Hematopoietic multipotent progenitor cell treated with erythropoietin and hydrocortisone succinate and interleukin-3 and kit ligand, for 15 days (in vitro differentiated cells): ENCODE measurements at places on chromosomes 4 and X.

DNA sequence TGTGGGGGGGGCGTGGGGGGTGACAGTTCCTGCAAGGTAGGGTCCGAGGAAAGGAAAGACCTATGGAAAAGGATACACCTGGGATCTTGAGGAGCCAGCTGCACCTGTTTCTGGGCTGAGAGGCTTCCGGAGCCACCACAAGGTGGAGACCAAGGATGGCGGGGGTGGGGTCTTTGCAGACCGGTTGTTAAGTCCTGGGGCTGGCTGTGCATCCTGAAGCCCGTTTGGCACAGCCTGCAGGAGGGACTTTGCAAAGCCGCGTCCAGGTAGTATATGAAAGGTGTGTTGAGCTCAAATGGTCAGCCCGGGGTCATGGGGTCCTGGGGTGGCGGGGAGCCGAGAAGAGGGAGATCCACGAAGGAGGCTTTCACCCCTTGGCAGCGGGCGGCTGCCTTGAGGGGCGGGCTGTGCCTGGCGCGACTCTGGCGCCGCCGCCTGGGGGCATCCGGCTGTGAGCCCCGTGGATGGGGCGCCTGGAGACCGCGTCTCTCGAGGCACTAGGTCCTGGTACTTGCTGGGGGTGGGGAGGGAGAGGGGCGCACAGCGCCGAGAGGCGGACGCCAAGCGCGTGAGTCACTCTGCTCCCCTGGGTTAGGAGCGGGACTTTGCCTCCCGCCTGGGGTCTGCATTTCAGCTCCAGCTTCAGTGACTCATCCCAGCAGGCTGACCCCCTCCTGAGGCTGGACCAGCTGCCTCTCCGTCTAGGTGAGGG, 58.2 kb upstream of the DYNLT3 start:
- DNase-seq, result no peak

DNA sequence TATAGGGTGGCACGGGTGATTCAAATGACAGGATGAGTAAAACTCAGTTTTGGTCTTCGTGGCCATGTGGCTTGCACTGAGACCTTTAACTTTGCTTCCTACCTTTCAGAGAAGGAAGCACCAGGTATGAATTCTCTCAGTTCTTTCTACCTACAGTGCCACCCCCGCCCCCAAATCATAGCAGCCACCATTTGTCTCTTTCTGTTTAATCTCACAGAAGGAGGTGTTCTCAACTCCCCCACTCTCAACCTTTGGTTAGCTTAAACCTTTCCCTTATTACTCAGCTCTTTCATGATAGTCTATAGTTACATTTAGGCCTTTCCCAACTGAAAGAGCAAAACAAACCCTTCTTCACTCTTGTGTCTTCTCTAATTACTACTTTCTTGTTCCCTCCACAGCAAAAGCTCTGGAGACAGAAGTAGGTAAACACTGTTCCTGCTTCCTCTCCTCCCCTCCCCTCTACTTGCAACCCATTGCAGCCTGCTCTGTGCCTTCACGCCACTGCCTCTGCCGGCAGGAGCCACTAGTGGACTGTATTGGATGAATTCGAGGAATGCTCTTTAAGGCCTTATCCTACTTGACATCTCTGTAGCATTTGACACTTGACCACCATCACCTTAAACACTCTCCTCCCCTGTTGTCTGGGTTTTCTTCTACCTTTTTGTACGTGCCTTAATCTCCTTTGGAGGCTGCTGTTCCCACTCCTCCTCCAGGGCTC, 123.7 kb downstream of the AFF1 start:
- DNase-seq, result no peak

DNA sequence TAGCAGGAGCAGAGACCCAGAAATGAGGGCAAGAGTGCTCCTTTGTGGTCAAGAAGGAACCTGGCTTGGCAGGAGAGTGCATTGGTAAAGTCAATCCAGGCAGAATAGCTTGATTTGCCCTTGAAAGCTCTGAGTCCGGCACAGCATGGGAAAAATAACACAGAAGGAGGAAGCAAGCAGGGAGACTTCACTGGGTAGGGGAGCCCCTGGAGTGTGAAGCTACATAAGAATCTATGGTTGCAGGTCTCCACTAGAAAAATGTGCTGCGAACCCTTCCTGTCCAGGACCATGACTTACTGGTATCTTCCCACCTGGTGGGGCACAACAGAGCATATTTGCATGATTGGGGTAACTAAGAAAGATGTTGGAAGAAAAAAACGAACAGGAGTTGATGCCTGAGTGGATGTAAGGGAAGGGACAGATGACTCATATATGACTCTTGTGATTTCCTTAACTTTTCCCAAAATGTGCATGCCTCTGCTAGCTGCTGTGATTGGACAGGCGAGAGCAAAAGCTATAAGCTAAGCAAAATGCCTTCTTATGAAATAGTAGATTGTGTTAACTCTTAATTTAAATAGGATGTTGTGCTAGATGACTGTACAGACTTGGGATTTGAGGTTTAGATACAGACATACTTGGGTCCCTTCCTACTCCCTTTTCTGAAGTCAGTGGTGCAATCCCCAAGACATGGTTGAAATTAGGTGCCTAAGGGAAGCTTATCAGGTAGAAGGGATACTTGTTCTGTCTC, 3.3 kb downstream of the IL13RA1 start:
- DNase-seq, result no peak

DNA sequence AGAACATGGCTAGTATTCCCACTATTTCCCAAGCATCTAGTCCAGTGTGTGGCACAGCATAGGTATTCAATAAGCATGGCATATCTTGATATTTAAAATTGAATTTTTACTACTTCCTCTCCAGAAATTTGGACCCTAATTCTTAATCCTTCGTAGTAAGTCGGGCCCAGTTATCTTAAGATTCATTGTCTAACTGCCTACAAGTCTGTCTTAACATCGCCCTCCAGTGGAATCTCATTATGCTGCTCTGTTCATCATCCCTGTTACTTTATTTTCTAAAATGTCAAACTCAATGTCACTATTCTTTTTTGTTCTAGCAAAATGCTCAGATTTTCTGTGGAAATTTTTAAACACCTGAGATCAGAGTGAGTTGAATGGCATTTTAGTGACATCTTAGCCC, 606.2 kb downstream of the KLHL13 start:
- no peak for DNase-seq

DNA sequence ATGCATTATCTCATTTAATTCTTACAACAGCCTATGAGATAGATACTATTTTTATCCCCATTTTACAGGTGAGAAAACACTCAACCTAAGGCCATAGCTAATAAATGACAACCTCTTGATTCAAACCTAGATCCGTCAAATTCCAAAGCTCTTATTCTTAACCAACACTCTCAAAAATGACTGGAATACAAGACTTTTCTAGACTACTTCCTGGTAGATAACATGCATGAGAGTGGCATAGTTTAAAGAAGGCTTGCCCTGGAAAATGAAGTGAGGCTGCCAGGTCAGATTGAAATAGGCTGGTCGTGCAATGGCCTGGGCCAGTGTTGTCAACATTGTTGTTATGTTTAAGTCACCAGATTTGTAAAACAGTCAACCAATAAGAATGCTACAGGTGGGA, 86.6 kb downstream of the DNAAF6 start:
- DNase-seq, result no peak

- no peak for DNase-seq
Observed at GRCh38 chrX:7570432-7571029, 272.4 kb upstream of the VCX start.

DNA sequence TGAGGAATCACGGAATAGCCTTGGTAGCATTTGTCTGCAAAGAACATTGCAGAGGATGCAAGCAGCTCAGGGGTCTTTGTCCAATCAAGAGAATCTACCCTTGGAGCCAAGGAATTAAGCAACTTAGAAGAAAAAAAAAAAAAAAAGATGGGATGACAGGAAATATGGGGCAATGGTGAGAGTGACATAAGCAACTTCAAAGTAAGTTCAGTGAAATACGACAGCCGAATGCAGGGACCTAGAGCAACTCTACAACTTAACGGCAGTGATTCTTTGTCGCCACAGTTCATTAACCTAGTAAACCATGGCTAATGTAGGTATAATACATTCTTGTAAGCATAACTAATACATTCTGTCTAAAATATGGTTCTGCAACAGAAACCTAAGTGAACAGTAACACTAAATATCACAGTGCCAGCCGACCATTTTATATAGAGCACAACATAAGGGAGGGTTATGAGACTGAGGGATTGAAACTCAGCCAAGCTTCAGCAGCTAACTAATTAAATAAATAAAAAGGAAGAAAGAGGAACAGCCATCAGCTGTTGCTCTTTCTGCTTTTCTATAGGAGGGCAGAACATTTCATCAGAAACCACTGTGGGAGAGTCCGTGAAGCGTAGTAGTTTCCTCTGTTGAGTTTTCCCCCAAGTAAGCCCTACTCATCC, 74.7 kb downstream of the PPARGC1A start:
- no peak for DNase-seq

DNA sequence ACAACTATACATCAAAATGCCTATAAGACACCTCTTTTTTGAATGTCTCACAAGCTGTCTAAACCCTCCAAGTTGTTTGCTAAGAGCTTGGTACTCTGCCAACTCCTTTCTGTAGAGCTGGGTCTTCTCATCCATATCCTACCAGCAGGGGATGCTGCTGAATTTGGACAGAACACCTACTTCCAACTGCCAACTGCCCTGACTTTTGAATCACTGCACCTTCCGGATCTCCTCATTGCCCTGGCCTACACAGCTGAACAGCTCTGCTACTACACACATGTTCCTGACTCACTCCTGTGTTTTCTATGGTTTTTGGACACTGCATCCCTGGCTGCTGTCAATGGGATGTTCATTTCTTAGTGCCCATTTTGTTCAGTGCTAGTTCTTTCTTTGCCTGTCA, 18.7 kb downstream of the FAM184B start:
- no peak for DNase-seq

GRCh38 chr4:95627709-95628108, 78.9 kb upstream of the UNC5C start:
- DNase-seq, result no peak

- DNase-seq, result no peak
Observed at GRCh38 chrX:100615005-100615404, 21.6 kb downstream of the TSPAN6 start.

DNA sequence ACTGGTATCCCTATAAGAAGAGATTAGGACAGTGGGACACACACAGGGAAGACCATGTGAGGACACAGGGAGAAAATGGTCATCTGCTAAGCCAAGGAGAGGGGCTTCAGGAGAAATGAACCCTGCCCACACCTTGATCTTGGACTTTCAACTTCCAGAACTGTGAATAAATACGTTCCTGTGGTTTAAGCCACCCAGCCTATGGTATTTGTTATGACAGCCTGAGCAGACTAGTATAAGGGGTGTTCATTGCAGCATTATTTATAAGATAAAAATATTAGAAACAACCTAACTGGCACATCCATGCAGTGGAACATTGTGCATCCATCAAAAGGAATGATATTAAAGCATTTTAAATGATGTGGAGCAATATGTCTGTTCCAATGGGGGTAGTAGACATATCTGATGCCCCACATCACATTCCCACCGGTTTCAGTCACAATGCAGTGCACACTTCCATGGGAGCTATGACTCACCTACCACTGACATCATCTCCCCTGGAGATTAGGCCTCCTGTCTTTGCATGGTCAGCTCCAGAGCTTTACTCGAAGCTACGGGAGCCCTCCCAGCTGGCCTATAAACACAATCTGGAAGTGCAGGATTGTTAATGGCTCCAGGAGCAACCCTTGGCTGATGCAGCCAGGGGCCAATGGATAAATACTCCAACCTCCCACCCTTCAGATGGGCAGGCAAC, 38.9 kb upstream of the MAMLD1 start:
- DNase-seq, result no peak

GRCh38 chrX:14832586-14832985, 40.3 kb downstream of the FANCB start:
- DNase-seq, result no peak
